ENCODE measurements at places on chromosomes 1 and 21.

DNA sequence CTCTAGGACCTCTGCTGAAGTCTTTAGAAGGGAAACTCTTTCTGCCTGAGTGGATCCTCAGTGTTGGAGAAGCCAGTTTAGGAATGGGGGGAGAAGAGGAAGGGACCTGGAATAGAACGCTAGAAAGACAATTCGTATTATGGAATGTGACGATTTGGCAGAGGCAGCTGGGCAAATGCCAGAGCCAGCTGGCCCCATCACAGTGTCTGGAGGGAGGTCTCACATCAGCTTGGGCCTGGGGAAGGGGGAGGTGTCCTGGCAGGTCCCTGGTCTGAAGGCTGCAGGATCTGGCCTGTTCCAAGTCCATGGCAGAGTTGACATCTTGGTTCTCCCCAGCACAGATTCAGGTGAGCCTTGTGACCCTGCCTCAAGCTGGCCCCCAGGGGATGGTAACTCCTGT is 11.3 kb downstream of the TMCC2 start:
- no peak for DNase-seq

DNA sequence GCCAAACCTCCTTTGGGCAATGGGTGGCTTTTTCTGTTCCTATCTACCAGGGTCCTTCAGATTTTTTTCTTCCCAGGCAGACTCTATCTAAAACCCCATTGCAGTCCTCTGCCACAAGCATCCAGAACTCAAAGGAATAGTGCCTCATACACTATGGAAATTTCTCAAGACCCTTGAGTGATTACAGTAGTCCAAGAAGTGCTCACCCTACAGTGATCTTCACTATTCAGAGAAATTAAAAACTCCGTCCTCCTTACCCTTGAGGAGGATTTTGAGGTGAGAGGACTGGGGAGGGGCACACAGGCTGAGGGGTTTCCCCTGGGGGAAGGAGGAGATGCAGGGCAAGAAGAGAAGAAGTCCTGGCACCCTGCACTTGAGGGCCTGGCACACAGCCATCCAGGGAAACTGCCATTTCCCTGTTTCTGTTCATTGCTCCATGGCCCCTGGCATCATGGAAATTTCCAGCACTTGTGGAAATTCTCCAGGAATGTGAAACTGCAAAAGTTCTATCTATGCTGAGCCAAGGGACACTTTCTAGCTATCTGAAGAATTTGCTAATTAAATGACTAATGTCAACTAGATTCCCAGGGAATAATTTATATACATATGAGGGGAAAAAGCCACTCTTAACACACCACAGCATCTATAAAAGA is 102.5 kb upstream of the ATP1B1 start:
- DNase-seq: no peak

DNA sequence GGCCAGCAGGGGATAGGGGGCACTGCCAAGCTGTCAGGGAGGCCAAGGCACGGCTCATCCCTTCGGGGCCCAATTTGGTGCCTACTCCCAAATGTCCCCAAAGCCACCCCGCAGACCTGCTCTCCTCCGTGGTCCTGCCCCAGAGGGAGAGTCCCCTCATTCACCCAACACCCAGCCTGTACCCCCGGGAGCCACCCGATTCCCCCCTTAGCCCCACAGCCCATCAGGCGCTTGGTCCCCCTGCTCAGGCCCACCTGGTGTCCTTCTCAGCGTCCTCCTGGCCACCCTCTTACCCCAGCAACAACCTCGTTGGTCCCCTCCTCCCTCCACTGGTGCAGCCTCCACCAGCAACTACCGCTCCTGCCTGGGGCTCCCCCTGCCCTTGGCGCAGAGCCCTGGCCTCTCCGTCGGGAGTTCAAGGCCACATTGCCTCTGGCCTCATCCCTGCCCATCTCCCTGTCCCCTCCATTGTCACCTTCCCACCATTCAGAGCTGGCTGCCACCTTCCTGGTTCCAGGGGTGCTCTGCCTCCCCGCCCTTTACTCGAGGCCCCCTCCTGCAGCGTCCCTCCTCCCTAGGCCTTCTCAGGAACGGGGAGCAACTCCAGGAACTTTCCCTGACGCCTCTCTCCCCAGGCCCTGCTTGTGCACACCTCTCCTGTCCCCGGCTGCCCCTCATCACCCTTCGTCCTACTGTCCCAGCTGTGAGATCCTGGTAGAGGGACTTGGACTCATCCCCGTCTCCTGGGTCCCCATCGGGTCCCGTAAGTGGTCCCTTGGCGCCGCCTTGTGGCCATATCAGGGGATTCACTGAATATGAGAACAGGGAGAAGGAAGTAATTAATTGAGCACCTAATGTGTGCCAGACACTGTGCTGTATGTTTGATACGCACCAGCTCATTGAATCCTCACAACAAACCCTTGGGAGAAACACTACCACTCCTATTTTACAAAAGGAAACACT is 73.9 kb downstream of the RAP1GAP start:
- DNase-seq: peak; percentile 77

DNA sequence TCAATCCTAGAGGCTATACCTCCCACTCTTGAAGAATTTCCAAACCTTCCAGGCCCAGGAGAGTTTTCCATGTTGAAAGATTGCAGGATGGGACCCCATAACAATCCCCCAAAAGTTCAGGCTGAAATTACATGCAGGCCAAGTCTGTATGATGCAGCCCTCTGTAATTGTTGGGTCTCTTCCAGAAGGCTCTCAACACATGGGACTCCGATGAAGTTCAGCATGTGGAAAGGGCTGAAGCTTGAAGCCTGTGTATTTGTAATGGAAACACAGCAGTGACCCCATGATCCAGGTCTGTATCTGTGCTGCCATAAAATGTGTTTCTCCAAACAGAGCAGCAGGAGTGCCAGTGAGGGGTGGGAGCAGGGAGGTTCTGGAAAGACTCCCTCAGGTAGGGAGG is 202.5 kb upstream of the LYPLAL1 start:
- no peak for DNase-seq

DNA sequence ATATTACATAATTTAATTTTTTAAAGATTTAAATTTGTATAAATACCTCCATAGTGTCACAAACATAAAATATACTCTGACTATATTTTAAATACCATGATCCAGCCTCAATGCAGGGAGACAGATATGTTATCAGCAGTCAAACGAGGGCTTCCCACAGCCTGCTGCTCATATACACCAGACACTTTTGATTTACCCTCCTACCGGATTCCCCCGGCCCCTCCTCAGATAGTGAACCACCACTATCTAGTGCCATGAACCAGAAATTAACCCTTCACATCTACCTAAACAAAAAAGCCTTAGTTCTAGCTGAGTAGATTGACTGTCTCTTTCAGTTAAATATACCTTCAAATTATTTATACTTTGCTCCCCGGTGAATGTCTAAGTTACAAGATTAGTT is 52.4 kb upstream of the C1orf53 start:
- DNase-seq: no peak

GRCh38 chr1:15344380-15344779 is 65.3 kb upstream of the EFHD2 start:
- no peak for DNase-seq

DNA sequence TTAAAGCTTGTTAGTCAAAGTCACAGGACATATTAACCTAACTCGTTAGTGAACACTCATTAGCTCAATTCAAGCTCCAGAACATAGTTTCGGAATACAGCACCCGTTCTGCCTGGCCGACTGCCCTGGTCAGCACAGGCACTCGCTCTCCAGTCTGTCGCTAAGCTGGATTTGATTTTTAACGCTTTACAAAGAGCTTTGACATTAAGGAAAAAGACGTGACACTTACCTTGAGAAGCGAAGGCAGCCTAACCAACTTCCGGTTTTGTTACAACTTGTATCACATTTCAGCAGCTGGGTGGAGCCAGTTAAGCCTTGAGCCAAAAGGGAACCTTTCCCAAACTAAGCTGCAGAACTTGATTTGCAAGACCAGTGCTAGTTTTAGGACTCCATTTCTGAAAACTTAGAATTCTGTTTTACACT is at the start of gene FRRS1:
TSS of gene FRRS1 (minus strand) at position 258 of the 423 bp plus-strand sequence. CDS start 17,867 bp downstream, outside the sequence.
- DNase-seq: peak; percentile 89

GRCh38 chr1:53180226-53180625 is 16.4 kb upstream of the CPT2 start:
- no peak for DNase-seq

DNA sequence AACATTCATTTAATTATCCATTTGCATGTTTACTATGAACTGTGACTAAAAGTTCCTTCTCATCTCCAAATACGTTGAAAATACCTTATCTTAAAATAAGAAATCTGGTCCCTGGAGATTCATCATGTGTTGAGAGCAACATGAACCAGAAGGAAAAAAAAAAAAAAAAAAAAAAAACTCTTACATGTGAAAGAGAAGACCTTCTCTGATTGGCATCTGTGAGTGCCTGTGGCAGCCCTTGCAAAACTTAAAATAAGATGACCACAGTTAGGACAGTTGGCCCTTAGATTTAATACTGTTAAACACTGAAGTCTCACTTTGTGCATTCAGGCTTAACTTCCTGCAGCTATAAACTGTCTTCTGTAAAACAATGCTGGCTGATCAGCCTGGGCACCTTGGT is 1395.2 kb upstream of the ADGRL4 start:
- peak; percentile 18 for DNase-seq

- no peak for DNase-seq
Observed at GRCh38 chr1:153680120-153680403, 1.6 kb downstream of the NPR1 start.

- no peak for DNase-seq
Observed at GRCh38 chr1:12376236-12377045, 146.6 kb downstream of the VPS13D start.
